ENCODE measurements at places on chromosomes 6 and 20.

DNA sequence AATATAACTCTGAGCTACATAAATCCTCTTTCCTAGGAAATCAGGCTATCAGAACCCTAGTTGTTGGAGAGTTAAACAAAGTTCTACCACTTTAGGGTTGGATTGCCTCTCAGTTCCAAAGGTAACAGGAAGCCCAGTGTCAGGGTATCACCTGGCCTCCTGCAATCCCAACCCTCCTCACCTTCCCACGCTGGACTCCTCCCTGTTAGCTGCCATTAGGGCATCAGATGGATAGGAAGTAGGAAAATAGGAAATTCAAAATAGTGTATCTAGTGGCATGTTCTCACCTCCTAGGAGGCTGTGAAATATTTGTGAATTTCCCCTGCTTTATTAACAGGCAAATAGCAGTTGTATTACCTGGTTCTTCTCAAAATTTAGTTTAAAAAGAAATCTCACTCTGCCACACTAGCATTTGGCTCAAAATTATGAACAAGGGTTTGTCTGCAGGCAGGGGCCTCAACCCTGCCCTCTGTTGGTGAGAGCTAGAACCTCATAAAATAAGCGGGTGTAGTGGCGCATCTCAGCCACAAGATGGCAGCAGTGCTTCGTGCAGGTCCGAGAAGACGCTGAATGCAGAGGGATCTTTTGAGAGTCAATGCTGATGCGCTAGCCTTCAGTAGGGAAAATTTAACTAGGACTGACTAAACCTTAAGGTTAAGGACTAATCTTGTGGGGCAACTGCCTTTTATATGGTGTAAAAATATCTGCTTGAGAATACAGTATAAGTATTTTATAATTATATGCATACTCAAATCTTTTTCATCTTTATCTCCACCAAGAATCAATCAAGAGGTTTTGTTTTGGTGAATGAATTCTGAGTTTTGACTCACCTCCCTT lies 209.8 kb upstream of the KCNQ5 start:
- DNase-seq = peak; percentile 81

DNA sequence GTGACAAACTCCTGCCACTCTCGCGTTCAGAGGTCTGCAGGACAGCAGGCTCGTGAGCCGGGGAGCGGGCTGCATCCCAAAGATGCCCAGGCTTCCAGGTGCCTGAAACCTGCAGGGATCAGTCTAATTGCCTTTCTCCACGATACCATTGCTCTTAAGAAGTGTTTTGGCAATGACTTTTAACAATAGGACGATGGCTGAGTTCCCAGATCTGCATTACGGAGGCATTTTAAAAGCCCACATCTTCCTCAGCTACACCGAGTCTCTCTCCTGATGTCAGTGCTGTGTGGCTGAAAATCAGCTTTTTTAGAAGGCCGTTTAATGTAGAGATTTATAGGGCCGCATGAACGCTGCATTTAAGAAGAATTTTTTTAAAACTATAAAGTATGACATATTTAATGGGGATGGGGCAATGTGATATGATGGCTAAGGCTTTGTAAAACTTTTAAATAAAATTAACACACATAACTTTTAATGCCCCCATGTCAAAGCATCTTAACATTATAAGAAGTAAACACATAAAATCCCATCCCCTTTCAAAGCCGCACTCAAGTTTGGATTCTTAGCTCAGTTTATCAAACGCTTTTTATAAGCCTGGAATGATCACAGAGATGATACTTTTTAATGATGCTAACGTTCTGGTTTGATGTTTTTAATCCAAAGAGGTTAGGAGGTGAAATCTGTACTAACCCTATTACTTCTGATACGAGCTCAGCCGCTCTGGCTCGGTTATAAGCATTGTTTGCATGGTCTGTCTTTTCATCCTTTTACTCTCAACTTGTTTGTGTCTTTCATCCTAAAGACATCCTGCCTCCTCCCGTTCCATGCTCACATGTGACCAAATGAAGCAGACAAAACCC lies 386.0 kb downstream of the SMOC2 start:
- DNase-seq = no peak

DNA sequence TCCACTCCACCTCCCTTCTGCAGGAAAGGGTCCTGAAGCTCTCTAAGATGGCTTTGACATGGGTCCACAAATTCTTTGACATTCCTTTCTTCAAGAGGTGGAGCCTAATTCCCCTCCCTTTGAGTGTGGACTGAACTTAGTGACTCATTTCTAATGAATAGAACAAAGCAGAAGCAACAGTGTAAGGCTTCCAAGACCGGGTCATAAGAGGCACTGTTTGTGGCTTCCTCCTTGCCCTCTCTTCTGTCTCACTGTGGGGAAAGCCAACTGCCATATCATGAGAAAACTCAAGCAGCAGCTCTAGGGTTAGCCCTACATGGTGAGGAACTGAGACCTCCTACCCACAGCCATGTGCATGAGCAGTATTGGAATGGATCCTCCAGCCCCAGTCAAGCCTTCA lies 5.9 kb upstream of the CDK5RAP1 start:
- no peak for DNase-seq

GRCh38 chr20:19026121-19026878 lies 186.1 kb upstream of the SLC24A3 start:
- DNase-seq = no peak

DNA sequence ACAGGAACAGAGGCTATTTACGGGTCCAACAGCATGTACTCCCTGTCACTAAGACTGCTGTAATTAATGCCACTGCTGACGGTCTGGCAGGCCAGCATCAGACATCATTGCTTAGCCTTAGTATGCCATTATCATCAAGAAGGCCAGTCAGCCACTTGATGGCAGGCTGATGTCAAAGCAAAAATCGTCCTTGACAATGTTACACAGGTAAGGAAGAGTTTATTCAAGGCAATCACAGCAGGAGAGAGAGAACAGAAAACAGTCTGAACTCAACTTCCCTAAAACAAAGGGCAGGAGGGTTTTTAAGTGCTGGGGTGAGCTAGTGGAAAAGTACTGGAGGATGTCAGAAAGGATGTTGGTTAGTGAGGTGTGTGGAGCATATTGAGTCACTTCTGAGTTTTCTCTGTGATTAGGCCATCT lies 25.1 kb downstream of the FKBP1C start:
- DNase-seq = no peak

GRCh38 chr6:158206740-158207421 lies 38.7 kb downstream of the GTF2H5 start:
- DNase-seq = no peak

DNA sequence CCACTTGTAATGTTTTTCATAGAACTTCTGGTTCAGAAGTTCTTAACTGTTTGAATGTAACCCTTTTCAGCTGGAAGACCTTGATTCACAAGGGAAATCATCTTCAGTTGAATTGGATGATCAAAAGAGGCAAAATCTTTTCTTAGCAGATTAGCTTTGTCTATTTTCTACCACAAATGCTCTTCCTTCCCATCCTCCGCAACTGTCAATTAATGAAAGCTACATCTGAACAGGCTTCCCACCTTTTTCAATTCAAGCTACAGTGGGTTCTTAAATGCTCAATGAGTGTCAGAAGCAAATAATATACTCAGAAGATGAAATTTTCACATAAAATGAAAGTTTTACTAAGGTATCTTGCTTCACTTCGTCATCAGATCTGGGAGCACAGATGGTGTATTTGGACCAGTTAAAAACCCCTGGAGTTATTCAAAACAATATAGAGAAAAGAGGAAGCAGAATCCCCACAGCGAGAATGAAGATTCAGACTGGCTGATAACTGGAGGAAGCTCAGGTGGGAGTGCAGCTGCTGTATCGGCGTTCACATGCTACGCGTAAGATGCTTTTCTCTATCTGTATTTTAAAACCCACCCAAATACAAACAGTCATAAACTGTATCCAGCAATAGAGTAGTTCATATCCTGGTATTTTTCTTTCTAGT lies 19.4 kb downstream of the QRSL1 start:
- no peak for DNase-seq

GRCh38 chr6:124676033-124676432 lies 286.2 kb upstream of the RNF217 start:
- no peak for DNase-seq

DNA sequence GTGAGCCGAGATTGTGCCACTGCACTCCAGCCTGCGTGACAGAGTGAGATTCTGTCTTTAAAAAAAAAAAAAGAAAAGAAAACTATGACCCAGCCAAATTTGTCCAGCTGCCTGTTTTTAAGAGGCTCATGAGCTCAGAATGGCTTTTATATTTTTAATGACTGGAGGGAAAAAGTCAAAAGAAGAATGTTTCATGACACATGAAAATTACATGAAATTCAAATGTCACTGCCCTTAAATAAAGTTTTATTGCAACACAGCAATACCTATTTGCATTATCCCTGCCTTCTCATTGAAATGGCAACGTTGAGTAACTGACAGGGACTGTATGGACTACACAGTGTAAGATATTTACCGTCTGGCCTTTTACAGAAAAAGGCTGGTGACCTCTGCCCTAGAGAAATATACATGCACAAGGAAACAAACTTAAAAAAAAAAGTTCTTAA lies 11.4 kb downstream of the SENP6 start:
- DNase-seq = no peak

GRCh38 chr6:36651659-36652379 lies 26.7 kb upstream of the CDKN1A start:
- no peak for DNase-seq

DNA sequence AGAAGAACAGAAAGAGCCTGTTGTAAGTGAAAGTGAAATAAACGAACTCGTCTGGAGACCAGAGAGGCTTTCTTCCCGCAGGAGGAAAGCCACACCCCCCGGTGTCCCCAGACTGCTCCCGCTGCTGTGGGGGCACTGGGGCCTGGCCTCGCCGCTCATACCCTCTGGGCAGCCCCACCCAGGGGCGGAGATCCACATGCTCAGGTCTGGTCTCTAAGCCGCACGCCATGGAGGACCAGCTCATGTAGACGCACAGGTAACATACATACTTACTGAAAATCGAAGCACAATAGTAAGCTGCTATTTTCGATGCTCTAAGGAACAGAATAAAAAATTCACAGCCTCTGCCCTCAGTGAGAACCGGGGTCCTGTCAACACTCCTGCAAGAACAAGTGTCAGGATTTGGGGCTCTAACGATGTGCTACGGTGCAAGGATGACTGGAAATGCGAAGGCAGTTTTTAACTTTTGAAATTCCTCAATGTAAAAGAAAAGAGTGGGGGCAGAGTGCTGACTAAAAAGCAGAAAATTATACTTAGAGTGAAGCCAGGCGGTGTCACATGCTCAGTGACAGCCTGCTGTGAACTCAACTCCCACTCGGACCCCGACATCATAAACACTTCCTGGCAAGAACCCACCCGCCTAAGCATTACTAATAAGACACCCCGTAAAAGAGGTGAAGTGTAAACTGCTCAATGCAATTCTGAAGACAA lies 110.5 kb downstream of the IRF4 start:
- DNase-seq = no peak

- DNase-seq = no peak
Measured at GRCh38 chr6:82866446-82866845, 199.2 kb downstream of the UBE3D start.

- DNase-seq = no peak
Measured at GRCh38 chr20:34271956-34272355, 30.7 kb downstream of the ASIP start.

DNA sequence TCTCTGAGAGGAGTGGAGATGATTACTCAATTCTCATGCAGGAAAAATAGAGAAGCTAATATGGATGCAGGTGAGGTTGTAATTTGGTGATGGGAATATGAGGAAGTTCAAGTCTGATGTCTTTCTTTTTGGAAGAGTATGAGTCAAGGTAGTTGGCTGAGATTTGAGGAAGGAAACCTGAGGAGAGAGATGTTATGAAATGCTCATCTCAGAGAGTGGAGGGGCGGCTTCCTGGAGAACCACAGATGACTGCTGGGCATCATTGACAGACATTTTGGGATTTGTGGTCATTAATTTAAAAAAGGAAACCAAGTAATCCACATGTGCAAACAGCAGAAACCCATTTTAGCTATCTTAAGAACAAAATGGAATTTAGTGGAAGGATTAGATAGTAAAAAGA lies 72.5 kb upstream of the UST start:
- DNase-seq = no peak

DNA sequence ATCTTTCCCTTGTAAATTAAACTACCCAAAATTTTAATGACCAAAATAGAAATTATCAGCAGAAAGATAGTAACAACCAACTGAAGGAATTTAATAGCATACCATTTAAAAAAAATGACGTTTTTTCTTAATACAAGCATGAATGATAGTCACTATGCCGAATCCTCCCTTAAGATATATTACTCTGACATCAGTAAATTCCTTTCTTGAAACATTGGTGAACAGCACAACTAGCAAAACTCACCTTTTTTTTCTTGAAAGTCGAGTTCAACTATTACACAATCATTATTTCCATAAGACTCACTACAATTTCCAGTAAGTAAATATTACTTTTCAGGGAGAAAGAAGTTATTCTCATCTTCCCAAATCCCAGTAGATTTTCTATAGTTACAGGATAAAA lies 433.2 kb downstream of the GRIK2 start:
- DNase-seq = no peak

DNA sequence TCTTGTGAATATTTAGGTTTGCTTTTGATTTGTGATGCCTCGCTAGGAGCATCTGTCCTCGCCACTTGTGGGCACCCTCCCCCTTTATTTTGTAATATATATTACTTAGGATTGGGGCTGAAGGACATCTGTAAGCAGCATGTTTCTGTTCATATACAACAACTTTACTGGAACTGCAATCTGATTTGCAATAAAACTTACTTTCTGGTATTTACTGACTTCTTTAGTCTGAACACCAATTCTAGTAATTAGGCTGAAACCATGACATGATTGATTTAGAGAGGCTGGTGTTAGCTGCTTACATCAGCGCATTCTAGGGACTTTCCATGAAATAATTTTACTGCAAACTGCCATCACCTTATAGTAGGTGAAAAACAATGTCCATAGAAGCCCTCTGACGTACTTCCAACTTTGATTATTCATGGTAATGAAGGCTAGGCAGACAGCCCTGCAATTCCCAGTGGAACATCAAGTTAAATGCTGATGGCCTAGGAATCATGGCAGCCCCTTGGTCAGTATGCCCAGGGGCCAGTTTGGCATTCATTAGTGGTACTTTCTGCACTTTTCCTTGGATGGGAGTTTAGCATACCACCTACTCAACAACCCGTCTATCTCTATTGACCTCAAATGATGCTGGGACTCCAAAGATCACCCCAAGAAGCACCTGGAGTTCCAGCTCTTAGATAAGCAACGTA lies 132.9 kb upstream of the MCHR2 start:
- no peak for DNase-seq

GRCh38 chr6:151160929-151161757 lies 78.6 kb upstream of the AKAP12 start:
- peak; percentile 16 for DNase-seq
